ENCODE measurements at places on chromosomes 6 and 20.

GRCh38 chr6:135129136-135129856 lies 51.8 kb upstream of the MYB start:
- no peak for DNase-seq

DNA sequence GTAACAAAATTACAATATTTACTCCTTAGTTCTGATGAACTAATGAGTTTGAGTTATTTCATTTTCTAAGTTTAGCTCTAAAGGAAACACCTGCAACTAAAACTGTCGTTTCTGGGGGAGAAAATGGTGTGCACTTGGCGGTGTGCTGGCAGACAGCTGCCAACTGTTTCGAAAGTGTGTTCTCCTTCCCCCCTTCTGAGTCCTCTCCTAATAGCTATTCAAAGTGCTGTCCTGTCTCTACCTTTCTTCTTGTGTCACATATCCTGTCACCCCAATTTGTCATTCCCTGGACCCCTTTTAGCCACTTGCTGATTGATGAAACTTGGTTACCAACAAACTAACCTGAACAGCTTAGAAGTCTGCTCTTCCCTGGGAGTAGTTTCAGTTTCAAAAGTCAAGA lies 4.9 kb upstream of the UBE2J1 start:
- no peak for DNase-seq

- DNase-seq, result no peak
These were observed 13.2 kb upstream of the C20orf204 start for GRCh38 chr20:64022671-64023360.

DNA sequence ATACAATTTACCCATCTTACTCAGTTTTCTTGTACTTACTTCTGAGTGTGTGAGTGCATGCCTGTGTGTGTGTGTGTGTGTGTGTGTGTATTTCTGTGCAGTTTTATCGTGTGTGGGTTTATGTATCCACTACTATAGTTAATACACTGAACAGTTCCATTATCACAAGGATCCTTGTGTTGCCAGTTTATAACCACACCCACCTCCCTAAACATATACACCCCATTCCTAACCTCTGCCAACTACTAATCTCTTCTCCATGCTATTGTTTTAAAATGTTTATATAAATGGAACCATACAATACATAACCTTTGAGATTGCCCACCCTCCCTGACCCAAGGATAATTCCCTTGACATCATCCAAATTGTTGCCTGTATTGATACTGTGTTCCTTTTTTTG lies 18.7 kb downstream of the POFUT1 start:
- no peak for DNase-seq

- no peak for DNase-seq
These were observed 180.4 kb upstream of the FOXQ1 start for GRCh38 chr6:1131285-1132079.

DNA sequence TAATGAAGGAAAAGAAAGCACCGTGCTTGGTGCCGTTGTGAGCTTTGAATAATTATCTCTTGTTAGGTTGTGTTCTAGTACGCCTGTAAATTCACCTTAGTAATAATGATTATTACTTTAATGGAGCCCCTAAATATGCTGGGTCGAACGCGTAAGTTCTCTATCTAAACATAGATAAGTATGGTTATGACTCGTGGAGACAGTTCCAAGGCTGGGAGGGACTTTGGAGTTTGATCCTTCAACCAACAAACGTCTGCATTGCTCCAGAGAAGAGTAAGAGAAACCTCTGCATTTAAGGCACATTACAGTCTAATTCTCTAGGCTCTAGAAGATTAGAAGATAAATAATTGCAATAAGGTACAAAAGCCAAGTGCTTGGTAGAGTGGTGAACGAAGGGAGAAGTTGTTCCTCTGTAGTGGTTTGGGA lies 514 bp downstream of the ACOT13 start:
- no peak for DNase-seq

GRCh38 chr20:39800111-39800510 lies 838.0 kb downstream of the DHX35 start:
- no peak for DNase-seq

DNA sequence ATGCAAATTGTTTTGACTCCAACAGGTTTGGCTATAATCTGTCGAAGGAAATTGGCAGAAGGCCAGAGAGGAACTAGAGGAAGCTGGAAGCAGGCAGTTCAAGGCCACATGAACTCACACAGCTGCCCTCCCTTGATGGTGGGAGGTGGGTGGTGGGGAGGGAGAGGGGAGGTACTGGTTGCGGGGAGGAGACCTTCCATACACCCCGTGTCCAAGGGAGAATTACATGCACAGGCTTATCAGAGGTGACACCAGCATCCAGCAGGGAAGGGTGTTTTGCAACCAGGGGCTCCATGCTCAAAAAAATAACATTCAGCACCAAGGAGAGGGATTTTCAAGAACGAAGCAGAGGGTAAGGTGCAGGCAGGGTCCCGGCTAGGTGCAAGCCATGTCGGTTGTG lies 9.1 kb downstream of the PRND start:
- DNase-seq, result no peak

- no peak for DNase-seq
These were observed 63.2 kb upstream of the BEND6 start for GRCh38 chr6:56891754-56892153.

- no peak for DNase-seq
These were observed 172.4 kb downstream of the GJA10 start for GRCh38 chr6:90066697-90067096.

DNA sequence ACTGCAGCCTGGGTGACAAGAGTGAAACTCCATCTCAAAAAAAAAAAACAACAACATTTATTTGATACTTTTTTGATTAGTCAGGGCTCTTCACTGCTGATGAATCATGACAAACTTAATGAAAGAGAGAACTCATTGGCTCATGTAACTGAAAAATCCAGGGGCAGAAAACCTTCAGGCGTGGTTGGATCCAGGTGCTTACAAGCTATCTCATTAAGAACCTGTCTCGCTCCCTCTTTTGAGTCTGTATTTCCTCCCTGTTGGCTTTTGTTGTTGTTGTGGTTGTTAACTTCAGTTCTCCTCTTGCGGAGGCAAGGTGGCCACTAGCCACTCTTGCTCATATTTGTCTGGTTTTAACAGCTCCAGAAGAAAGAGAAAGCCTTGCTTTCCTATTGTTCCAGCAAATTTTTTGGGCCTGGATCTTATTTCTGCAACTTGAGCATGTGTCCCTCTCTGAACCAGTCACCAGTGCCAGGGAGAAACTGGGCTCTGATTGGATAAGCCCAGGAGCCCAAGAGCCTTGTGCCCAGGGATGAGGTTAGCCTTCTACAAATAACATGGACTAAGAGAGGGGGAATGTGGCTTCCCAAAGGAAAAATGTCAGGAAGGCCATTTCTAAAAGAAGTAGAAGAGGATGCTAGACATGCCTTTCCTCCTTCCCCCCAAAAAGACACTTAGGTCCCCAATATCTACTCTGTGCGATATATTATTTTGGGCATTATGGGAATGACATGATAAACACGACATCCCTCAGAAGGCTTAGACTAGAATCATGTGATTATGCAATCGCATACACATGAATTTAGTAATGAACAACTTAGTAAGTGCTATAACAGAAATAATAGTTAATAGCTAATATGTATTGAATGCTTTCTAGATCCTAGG lies 64.5 kb downstream of the PHACTR2 start:
- DNase-seq, result no peak

- no peak for DNase-seq
These were observed 5.2 kb upstream of the CEBPB start for GRCh38 chr20:50185426-50185825.

DNA sequence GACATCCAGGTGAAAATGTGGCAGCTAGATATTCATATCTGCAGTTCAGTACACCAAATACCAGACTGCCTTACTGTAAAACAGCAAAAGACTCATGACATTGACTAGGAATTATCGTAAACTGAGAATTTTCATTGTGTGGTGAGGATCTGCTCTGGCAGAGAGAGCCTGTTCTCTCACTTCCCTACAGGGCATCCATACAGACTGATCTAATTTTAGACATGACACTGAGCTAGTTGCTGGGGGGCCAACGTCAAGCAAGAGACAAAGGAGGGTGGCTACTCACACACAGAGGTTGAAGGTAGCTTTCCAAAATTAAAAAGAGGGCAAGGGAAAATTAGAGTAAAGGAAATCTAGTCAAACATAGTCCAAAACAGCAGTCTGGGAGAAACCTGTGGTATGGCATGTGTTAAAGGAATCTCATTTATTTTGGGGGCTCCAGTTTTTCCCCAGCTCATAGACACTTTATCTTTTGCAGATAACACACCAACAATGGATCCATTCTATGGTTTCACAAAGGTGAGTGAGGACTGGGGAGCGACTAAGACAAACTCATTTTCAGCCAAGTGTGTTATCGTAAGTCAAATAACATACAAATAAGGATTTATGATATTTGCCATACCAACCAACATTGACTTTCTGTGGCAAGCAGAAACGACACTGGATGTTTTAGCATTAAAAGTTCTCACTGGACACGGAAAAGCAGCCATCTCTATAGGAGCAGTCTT lies 36.6 kb upstream of the NHSL1 start:
- DNase-seq, result no peak

DNA sequence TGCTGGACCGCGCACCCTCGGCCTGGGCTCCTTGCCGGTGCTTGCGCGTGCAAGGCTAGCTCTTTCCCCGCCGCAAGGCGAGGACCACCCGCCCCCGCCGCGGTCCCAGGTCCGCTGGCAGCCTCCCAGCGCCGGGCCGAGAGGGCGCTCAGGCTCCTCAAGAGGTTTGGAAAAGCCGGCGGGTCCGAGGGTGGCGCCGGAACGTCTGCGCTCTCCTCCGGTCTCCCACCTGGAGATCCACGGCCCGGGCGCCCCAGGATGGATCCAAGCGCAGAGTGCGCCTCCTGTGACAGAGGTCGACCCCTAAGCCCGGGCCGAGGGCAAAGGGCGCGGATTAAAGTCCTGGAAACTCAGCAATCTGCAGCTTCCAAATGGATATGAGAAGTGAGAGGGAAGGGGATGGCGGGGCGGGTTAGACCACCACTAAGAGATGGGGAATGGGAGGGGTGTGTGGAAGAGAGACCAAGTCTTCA lies 575 bp upstream of the MICAL1 start:
- no peak for DNase-seq

- no peak for DNase-seq
These were observed 285.6 kb upstream of the SGK1 start for GRCh38 chr6:134603561-134603960.

DNA sequence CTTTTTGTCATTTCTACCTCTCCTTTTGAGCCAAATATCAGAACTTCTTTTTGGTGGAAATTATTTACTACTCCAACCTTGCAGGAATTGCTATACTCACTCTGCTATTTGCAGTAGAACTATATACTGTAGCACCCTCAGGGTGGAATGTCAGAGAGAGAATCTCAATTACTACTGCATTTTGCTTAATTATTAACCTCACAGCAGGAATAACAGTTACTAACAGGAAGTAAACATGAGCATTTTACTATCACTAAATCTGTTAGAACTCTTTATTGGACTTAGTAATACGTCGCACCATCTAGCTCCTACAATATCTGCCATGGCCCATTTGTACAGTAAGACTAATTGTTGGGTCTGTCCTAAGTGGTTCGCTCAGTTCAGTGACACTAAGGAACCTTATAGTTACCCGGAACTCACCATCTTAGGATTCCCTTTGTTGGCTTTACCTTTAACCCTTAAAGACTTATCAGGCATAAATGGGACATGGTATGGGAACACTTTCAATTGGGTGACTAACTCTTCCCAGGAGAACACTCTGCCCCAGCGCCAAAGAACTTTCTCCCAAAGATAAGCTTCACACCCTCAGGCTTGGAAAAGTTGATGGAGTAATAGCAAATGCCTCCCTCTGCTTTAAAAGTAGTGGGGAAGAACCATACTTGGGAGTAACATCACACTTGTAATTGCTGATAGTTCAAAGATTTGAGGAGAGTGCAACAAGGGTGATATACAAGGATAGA lies 38.8 kb downstream of the PLN start:
- DNase-seq, result no peak

- DNase-seq, result no peak
These were observed 337.0 kb downstream of the THBS2 start for GRCh38 chr6:168916576-168917211.

DNA sequence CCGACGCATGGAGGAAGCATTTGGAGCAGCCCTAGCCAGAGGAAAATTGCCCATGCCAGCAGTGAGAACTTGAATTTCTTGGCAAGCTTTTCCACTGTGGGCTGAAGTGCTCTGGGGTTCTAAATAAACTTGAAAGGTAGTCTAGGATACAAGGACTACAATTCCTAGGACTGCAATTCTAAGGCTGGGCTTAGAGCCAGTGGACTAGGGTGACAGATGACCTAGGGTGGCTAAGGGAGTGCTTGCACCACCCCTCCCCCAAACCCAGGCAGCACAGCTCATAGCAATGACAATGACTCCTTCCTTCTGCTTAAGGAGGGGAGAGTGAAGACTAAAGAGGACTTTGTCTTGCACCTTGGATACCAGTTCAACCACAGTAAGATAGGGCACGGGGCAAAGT lies 122.3 kb downstream of the THBS2 start:
- DNase-seq, result no peak

DNA sequence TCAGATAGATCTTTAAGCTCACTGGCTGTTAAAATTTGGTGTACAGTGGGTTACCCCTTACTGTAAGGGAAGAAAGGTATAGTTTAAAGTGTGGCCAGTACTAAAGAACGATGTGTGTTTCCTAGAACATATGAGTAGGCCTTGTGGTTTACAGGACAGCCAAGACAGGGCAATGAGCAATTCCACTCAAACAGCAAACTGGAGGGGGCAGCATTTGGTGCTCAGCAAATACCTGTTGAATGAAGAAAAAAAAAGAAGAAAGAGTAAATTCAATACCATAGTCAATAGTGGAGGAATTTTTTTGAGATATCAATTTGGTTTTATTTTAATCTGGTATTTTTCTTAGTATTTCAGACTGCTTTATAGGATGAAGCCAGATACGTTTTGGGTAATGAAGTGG lies 3.8 kb upstream of the NCOA5 start:
- no peak for DNase-seq

GRCh38 chr6:146878168-146878951 lies 279.6 kb downstream of the ADGB start:
- no peak for DNase-seq

- DNase-seq, result no peak
These were observed 178.4 kb upstream of the SUPT3H start for GRCh38 chr6:45555981-45556771.

DNA sequence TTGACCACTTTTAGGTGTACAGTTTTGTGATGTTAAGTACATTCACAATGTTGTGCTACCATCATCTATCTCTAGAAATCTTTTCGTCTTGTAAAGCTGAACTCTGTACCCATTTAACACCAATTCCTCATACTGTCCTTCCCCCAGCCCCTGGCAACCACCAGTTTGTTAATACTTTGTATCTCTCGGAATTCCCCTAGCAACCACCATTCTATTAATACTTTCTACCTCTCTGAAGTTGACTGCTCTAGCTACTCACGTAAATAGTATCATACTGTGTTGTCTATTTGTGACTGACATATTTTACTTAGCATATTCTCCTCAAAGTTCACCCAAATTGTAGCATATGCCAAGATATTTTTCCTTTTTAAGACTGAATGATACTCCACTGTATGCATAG lies 82.3 kb upstream of the CLDN20 start:
- no peak for DNase-seq

DNA sequence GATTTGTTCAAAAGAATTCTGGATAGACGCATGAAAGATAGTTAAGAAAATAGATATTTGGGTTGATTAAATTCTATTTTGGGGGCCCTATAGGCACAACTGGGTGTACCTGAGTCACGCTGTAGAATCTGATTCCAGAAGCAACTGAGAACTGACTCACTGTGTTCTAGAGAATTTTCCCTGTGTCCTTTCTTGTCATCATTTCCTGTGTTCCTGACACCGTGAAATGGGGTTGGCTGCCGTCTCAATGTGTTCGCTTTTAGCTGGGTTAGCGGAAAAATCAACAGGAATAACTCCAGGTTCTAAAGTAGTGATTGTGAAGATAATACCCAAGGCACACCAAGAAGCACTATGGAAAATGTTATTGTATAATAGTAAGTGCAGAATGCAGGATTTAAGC lies 5.0 kb downstream of the GCNT2 start:
- DNase-seq, result no peak
